ENCODE measurements at places on chromosomes 2 and 18.

GRCh38 chr2:174902506-174903263 lies 102.5 kb downstream of the CHN1 start:
- no peak for DNase-seq

GRCh38 chr2:208099682-208100470 lies 24.4 kb downstream of the CRYGD start:
- no peak for DNase-seq

DNA sequence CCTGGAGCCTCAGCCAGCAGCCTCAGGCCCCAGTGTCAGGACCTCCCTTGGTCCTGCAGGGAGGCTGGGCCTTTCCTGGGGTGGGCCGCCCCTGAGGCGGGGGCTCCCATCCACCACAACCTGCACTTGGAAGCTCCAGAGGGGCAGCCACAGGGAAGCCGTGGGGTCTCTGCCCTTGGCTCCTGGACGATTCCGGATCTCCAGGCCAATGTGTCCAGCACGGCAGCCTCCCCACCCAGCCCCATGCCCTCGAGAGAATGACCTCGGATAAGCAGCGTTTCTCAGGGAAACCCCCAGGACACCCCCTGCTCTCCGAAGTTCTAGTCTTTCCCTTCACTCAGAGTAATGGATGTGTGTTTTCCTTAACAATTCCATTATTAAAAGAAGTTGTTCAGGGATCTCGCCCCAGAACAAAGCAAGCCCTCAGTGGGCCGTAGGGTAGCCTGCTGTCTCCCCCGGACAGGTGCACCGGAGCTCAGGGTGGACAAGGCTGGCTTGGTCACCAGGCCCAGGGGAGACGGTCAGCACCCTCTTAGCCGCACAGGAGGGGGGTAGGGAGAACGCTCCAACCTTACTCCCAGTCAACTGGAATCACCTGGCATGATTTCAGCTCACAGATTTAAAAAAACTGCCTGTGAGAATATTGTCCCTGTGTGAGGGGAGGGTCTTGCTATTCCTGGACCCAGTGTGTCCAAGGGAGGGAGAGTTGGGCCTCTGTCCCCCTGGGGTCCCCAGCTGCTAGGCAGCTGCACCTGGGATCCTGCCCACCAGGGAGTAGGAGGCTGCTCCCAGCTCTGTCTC lies 72.2 kb upstream of the OTOS start:
- DNase-seq, result no peak

- DNase-seq, result no peak
Measured at GRCh38 chr2:239868556-239869181, 156.5 kb downstream of the NDUFA10 start.

DNA sequence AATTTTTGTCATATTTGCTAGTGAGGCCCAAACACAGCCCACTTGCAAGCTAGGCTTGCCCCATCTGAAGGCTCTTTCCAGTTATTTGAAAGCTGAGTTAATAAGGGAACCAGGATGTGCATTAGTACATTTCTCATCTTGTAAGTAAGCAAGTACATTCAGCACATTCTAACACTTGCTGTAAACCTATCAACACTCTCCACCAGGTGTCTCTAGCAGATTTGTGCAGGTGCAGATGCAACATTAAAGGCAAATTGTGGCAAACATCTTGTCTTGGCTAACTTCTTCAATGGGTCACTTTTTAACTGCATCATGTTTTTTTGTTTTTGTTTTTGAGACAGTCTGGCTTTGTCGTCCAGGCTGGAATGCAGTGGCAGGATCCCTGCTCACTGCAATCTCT lies 25.3 kb upstream of the MFSD6 start:
- DNase-seq, result no peak

GRCh38 chr18:2964361-2965010 lies 48.5 kb downstream of the LPIN2 start:
- no peak for DNase-seq

DNA sequence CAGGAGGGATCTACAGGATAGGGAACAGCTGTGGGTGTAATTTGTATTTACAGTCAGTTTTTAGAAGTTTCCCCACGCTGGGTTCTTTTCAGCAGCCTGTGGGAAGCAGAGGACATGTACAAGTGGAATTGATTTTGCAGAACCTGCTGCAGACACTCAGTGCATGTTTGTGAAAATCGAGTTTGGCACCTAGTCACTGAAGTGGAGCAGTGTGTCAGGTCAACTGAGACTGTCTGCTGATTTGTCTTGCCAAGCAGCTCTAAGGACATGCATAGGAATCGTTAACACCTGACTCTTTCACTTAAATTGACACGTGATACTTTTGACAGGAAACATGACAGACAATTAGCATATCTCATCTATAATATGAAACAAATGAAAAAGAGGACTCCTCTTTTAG lies 416.6 kb downstream of the TMX3 start:
- no peak for DNase-seq

DNA sequence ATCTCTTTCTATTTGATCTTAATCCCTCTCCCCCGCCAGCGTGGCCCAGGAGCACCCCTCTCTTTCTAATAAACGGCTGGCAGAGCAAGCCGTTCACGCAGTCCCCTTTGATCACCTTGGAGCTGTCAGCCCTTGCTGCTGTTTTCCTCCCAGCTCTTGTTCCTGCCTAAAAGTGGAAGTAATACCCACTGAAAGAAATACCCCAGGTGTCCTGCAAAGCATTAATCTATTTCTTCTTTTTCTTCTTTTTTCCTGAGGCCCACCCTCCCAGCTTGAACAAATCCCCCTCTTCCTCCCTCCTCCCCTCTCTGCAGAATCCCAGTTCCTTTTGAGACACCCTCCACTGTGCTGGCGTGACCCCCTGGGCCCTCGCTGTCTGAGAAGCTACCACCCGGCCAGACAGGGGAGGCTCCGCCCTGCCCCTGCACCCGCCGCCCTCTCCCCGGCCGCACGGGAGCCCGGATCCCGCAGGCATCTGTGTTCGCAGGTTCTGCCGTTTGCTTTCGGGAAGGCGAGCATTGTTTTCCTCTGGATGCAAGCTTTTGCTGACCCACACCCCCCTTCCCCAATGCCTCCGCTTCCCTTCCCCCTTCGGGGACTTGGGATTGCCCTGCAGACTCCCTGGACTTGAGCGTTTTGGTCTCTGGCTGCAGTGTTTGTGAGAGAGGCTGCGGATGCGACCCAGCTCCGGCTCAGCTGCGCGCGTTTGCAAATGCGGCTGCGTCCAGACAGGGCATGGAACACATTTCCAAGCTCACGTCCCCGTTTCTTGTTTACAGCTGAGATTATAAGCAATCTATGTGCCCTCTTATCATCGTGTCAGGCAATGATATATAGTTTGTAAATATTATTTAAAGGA lies 631.5 kb downstream of the NYAP2 start:
- peak; percentile 50 for DNase-seq

DNA sequence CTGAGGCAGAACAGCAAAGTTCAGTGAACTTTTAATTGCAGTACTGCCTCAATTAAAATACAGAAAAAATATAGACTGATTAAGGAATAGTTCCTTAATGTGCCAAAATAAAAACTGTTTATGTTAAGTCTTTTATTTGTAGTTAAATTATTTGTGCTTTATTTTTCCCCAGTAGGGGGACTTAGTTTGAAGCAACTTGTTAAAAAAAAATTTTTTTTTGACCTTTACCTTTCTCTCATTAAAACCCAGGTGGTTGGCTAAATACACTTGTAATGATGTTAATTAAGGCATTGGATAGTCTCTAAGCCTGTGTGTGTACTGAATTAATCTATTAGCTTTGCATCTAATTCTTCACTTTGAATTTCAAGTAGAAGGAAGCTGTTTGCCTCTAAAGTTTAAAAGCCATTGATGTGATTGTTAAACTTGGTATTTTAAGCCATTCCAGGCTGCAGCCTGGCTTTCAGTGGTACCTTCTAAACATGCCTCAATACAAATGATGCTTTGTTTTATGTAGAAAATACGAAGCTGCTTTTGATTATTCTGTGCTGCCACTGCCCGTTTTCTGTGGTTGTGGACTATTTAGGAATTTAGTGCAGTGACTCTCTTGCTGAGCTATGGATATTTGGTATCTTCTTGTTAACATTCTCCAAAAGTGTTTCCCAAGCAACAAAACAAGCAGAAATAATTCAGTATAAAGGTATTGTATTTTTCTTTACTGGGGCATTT lies 102.9 kb downstream of the TANC1 start:
- DNase-seq, result no peak

GRCh38 chr18:54528942-54529376 lies 62.1 kb upstream of the DYNAP start:
- DNase-seq, result no peak

DNA sequence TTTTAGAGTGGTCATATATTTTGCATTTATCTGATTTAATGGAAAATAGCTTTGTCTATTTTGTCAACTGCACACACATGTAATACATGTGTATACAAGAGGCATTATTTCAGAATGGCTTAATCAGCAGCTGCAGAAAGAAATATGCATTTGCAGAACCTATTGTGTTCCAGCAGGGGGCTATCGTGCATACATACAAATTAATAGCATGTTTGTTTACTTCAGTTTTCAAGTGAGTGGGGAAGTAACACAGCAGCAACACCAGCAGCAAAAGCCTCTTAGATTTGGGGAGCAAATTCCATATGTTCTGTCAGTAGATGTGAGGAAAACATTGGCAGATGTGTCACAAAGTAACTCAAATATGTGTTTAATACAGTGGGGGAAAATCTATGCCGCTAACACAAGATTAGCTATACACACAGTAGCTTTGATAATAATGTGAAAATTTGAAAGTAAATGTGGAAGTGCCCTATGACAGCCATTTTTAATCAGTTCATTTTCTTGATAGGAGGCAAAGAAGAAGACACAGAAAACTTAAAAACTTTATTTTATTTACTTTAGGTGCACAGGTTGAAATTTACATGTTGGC lies 218.1 kb downstream of the WDR7 start:
- no peak for DNase-seq

DNA sequence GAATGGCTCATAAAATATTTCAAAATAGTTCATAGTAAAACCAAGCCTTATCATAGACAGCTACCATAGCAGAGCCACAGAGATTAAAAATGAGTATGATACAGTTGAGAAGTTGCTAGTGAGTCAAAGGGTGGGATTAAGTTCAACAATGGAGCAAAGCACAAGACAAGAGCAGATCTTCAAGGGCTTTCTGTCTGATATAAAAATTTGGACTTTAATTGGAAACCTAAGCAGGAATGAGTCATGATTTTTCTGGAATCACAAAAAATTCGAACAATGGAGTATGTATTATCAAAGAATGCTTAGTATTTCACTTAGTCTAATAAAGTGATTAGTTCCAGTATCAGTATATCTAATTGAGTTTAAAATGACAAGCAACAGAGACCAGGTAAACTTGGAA lies 487.3 kb upstream of the NETO1 start:
- DNase-seq, result no peak

DNA sequence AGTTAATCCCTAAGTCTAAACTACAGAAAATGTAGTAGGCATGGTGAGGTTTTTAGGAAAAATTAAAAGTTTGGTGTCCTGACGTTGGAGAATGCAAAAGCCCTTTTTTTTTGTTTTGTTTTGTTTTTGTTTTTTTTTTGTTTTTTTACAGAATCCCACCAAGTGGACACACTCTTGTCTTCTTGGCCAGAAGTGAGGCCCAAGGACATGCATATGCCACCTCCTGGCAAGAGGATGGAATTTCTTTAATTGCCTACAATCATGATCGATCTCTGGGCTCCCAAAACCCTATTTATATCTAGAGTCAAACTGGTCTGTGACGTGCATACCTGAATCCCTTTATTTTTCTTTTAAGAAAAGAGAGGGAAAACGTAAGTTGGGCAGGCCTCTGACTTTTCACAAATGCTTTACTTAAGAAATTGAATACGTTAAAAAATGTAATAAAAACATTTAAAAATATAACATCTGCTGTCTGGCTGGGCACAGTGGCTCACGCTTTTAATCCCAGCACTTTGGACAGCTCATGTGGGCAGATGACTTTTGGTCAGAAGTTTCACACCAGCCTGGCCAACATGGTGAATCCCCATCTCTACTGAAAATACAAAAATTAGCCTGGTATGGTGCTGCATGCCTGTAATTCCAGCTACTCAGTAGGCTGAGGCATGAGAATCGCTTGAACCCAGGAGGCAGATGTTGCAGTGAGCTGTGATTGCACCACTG lies 502.7 kb downstream of the CBLN2 start:
- no peak for DNase-seq

- DNase-seq, result no peak
Measured at GRCh38 chr2:221588306-221588985, 16.3 kb upstream of the EPHA4 start.

- no peak for DNase-seq
Measured at GRCh38 chr2:134406736-134407135, 152.9 kb downstream of the MGAT5 start.

GRCh38 chr2:7516484-7517063 lies 599.4 kb downstream of the RNF144A start:
- DNase-seq, result no peak

- DNase-seq, result peak; percentile 48
Measured at GRCh38 chr18:1663879-1664705, 759.4 kb downstream of the ADCYAP1 start.

- no peak for DNase-seq
Measured at GRCh38 chr18:44811572-44812125, 131.0 kb downstream of the SETBP1 start.

- DNase-seq, result no peak
Measured at GRCh38 chr2:12931186-12931844, 214.6 kb downstream of the TRIB2 start.

- DNase-seq, result no peak
Measured at GRCh38 chr2:134202371-134202770, 51.5 kb upstream of the MGAT5 start.

DNA sequence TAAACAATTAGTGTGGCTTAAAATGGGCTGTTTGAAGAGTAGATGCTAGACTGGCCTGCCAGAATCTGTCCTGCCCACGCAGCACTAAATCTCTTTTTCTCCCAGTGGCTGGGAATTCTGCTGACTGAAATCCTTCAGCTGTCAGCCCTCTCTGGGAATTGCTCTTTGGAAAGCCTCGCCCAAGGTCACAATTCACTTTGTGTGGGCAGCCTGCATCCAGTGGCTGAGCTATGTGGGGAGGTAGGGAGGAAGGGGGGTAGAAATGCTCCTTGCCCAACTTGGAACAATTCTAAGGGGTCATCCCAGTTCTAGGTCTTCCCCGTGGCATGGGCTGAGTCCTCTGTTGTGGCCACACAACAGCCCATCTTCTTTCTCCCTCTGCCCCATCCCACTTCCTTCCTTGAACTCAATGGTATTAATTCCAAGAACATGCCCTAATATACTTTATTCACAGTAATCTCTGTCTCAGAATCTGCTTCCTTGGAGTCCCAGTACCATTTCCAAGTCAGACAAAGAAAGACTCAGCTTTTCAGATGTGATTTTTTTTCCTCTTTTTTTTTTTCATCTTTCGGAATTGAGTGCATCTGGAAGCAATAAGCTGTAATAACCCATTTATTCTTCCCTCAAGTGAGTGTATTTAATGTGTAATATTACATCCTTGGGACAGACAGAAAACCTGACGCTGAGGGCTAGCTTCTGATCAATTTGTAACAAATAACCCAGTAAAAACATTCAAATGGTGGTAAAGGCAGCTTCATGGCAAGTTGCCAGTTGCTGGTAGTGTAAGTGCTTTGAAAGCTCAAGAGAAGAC lies 189.4 kb downstream of the GPD2 start:
- no peak for DNase-seq

DNA sequence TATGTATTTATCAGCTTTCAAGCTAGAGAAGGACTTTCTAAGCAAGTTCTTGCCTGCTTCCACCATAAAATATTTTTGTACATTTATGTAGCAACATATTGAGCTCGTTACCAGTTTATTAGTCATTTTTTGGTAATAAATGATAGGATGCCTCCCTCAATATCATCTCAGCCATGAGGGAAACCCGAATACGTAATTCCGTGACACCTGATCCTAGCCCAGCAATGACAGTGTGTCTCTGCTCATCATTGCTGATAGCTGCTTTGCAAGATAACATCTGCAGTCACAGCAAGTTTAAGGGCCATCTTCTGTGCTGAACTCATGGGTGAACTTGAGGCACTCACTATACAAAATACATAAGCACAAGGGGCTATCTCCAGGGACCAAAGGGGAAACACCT lies 62.2 kb downstream of the COL6A3 start:
- no peak for DNase-seq

Measured in stimulated activated naive CD8-positive, alpha-beta T cell treated with anti-CD3 and anti-CD28 coated beads, Interleukin-15, Interleukin-2, amounts not matched to agents 100 U/mL and 50 U/mL, for 24 hours (primary cell).